ENCODE measurements at places on chromosomes 6 and 20. TPM values are rescaled to one million over a fixed set of nuclear protein-coding genes. Genes with fewer than 3 reads are reported as not detected.

Gene KIF25
- not detected for total RNA-seq

Gene AVP
- not detected for total RNA-seq

Gene PGBD1
- total RNA-seq = 7.8 TPM

Gene DEF6
- 0.98 TPM for total RNA-seq

Gene FAXC
- total RNA-seq = 0.19 TPM

Gene RWDD2A
- 3.6 TPM for total RNA-seq

Gene COQ3
- 2.9 TPM for total RNA-seq
